Activated CD8-positive, alpha-beta memory T cell treated with anti-CD3 and anti-CD28 coated beads, Interleukin-2, amount 50 U/mL, for 48 hours (primary cell): ENCODE measurements at places on chromosomes 2 and 18.

- DNase-seq, result no peak
Observed at GRCh38 chr2:133732982-133733900, 165.0 kb upstream of the NCKAP5 start.

GRCh38 chr2:174682578-174683391, 81.5 kb downstream of the CHRNA1 start:
- peak; percentile 79 for DNase-seq

DNA sequence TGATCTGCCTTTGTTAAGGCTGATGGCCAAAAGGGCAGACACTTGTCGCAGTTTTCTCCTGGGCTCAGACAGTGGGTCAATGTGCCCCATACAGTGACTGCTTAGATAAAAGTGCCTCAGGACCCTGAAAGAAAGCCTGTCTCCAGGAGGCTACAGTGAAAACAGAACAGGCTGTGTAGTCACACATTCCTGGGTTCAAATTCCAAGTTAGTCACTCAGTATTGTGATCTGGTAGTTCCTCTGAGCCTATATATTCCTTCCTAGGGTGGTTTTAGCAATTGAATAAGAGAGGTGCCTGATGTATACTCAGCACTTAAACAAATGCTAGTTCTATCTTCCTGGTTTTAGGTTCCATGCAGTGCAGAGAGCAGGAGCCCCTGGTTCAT, 54.4 kb downstream of the RPL37A start:
- no peak for DNase-seq

DNA sequence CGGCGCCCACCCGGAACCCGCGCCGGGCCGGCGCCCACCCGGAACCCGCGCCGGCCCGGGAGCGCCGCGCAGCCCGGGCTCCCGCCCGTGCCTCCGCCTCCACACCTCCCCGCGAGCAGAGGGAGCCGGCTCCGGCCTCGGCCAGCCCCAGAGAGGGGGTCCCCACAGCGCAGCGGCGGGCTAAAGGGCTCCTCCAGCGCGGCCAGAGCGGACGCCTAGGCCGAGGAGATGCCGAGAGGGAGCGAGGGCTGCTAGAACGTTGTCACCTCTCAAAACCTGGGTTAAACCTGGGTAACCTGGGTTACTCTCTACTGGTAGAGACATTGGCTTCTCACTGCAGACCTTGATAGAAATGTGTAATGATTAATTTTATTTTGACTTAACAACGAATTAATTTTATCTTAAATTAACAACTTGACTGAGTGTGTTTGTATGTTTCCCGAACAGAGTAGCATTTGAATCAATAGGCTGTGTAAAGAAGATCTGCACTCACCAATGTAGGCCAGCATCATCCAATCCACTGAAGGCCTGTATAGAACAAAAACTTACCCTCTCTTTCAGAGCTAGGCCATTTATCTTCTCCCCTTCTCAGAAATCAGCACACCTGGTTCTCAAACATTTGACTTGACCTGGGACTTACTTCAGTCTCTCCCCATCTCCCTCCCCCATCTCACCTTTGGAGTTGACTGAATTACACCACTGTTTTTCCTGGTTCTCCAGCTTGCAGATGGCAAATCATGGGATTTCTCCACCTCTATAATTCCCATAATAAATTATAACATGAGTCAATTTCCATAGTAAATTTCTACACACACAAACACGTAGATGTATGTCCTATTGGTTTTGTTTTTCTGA, 242.7 kb downstream of the ASXL3 start:
- DNase-seq, result no peak

- no peak for DNase-seq
Observed at GRCh38 chr2:159201360-159202063, 85.0 kb downstream of the WDSUB1 start.

GRCh38 chr2:64945973-64946768, 43.0 kb upstream of the SLC1A4 start:
- DNase-seq, result peak; percentile 84

DNA sequence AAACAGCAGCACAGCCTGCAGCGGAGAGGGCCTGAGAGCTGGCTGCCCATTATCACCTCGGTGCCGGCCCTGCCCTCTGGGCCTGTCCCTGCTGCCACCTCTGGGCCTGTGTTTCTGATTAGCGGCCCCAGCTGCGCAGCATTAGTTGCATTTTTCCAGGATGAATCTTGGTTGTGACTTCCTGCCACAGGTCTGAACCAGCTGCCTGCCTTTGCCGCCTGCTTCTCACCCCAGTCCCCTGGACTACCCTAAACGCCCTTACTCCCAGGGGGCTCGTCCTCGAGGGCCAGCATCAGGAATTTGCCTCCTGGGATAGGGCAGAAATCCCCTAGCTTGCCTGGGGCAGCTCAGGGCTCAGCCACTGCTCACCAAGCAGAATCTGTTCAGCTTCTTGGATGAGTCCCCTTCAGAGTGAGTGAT, 342.8 kb downstream of the DYSF start:
- DNase-seq, result no peak

DNA sequence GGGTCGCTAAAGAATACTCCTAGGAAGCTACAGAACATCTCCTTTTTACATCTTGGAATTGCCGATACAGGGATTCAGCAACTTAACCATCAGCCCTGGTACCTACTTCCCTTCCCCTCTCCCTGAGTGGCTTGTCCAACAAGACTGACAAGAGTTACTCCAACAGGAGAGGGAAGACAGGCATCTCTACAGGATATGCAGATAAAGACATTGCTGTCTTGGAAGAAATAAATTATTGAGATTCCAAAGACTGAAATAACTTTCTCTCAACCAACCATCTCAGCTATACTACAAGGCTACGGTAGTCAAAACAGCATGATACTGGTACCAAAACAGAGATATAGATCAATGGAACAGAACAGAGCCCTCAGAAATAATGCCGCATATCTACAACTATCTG, 87.2 kb downstream of the TRABD2A start:
- DNase-seq, result no peak

GRCh38 chr2:147789287-147789686, 55.5 kb upstream of the ACVR2A start:
- no peak for DNase-seq

- no peak for DNase-seq
Observed at GRCh38 chr2:217802266-217802665, 200.5 kb downstream of the TNS1 start.

GRCh38 chr2:99644419-99644787, 154.6 kb upstream of the REV1 start:
- DNase-seq, result no peak

- DNase-seq, result no peak
Observed at GRCh38 chr18:30386624-30387023, 655.9 kb downstream of the DSC3 start.

DNA sequence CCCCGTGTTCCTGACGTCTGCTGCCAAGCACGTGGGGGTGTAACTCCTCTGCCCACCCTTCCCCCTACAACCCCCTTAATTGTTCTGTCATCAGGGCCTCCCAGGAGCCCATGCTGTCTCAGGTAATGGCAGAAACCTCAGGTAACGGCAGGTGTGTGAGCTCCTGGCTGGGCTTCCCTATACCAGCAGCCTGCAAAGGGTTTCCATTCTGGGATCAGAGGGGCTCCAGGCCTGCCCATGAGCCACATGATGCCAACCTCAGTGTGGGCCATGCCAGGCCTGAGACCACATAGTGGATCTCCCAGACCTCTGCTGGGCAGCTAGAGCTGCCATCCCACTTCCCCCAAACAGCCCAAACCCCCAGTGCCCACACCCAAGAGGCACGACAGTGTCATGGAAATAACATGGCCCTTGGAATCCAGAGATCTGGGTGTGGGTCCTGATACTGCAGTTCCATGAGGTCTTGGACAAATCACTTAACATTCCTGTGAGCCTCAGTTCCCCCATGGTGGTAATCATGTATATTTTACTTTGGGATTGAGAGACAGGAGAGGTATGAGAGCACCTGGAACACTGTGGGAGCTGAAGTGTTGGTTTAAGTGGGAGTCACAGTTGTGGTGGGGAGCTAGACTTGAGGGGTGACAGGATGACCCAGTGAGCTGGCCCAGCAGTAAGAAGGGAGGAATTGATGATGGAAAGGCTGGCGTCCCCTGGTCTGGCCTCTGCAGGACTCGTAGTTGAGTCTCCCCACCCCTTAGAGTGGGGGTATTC, 59.6 kb downstream of the ATOH8 start:
- no peak for DNase-seq

GRCh38 chr2:86464652-86465051, 23.5 kb downstream of the KDM3A start:
- DNase-seq, result no peak

DNA sequence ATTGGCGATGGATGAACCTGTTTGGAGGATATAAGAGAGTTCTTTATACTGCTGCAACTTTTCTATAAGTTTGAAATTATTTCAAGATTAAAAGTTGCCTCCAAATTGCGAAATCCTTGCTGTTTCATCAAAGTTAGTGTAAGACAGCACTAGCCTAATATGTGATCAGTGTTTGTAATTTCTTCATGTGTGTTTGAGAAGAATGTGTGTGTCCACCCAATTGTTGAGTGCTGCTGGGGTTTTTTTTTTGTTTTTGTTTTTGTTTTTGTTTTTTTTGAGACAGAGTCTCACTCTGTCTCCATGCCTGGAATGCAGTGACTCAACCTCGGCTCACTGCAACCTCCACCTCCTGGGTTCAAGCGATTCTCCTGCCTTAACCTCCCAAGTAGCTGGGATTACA, 33.4 kb downstream of the CDK15 start:
- no peak for DNase-seq

- no peak for DNase-seq
Observed at GRCh38 chr2:47493317-47494035, 90.5 kb downstream of the MSH2 start.

- DNase-seq, result no peak
Observed at GRCh38 chr2:2582998-2583545, 252.0 kb upstream of the MYT1L start.

DNA sequence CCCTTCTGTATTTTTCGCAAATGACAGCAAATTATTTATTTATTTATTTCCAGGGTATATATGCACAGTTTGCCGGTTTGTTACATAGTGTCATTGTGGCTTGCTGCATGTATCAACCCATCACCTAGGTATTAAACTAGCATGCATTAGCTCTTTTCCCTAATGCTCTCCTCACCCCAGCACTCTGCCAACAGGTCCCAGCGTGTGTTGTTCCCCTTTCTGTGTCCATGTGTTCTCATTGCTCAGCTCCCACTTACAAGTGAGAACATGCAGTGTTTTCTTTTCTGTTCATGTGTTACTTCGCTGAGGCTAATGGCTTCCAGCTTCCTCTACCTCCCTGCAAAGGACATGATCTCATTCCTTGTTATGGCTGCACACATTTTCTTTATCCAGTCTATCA, 592.3 kb downstream of the TRIB2 start:
- DNase-seq, result no peak

DNA sequence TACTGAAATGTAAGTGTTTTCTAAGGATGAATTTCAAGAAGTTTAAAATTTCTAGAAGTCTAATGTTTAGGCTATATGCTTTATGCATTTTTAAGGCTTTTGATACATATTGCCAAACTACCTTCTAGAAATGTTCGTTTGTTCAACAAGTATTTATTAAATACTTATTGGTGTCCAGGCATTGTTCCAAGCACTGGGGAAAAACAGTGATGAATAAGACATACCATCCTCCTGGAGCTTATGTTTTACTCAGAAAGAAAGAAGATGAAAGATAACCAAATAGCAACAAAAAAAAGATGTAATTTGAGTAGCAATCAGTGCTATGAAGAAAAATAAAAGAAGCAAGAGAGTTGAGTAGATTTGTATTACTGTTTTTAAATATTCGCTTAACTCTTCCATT, 692.9 kb downstream of the SLC4A3 start:
- no peak for DNase-seq

DNA sequence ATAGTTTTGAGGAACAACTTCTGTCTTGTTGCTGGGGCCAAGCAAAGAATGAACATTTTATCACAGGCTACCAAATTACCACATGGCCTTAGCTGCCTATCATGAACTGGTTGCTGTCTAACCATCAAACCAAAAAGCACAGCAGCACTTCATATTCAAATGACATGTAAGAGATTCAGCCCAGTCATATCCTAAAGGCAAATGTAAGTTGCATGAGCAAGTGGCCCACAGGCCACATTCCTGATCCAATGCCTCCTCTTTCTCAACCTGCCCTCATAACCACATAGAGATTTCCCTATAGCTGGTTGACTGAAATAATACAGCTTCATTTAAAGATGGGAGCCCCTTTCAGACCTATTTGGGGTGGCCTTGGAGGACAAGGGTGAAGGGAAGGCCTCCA, 572.3 kb downstream of the IRS1 start:
- DNase-seq, result no peak

DNA sequence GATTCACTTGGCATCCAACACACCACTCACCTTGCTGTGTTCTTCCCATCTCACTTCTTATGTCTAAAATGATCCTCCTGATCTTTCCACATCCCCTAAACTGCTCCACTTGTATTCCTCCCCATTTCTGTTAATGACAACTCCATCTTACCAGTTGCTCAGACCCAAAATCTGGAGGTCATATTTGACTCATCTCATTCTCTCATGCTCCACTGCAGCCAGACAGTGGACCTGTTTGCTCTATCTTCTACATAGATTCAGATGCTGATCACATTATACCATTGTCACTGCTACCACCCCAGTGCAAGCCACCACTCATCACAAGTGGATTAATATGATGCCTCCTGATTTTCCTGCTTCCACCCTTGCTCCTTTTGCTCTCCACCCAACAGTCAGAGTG, 7.9 kb upstream of the NABP1 start:
- DNase-seq, result no peak

DNA sequence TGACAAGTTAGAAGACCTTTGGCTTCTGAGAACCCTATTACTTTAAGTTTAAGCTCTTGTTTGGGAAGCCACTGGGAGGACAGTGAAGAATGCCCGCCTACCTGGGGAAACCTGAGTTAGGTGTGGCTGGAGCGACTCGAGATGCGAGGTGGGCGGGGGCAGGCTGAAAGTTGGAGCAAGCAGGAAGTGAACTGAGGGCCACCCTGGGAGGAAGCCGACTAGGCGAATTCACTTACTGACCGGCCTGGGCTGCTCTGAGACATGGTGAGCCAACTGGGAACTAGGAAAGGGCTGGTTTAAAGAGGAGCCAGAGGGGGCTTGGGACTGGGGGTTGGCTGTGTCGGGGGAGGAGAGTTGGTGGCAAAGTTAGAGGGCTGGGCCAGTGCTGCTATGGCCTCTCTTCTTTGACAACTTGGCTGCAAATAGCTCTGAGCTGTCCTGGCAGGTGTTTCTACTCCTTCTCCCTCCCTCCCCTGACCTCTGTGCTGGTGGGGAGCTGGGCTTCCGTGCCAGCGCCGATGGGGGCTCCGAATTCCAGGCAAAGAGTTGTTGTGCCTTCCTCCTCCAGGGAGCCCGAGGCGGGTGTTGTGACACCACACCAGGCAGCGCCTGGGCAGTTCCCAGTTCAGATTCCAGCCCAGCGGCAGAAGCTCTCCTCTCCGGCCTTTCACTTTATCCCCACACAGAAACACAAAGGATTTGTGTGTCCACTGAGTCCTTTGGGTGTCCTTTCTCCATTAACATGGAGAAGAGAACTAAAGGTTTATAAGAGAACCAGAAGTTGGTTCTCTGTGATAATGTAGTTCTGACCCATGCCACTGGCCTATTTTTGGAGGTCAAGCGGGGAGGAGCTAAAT, at the start of gene VAMP8:
Gene VAMP8, plus strand, starts transcription at position 201 of the 857 bp plus-strand sequence. Its CDS starts 61 bp downstream, at position 262.
- peak; percentile 81 for DNase-seq

DNA sequence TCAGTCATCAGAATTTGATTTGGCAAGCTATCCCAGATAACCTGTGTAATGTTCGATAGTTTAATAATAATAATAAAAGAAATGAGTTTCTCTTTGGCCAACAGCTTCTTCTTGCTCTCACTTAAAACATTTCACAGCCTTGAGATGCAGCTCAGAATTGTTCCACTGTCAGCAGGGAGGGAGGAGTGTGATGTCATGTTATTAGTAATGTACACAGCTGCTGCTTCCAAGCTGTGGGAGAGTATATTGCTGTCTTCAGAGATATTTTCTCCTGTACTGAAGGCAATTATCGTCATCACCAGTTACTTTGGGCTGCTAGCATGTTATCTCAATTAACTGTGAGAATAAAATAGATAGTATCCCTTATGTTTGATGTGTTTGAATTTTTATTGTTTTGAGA, 146.9 kb upstream of the MAP3K20 start:
- no peak for DNase-seq
